ENCODE measurements at places on chromosomes 5 and 9.

DNA sequence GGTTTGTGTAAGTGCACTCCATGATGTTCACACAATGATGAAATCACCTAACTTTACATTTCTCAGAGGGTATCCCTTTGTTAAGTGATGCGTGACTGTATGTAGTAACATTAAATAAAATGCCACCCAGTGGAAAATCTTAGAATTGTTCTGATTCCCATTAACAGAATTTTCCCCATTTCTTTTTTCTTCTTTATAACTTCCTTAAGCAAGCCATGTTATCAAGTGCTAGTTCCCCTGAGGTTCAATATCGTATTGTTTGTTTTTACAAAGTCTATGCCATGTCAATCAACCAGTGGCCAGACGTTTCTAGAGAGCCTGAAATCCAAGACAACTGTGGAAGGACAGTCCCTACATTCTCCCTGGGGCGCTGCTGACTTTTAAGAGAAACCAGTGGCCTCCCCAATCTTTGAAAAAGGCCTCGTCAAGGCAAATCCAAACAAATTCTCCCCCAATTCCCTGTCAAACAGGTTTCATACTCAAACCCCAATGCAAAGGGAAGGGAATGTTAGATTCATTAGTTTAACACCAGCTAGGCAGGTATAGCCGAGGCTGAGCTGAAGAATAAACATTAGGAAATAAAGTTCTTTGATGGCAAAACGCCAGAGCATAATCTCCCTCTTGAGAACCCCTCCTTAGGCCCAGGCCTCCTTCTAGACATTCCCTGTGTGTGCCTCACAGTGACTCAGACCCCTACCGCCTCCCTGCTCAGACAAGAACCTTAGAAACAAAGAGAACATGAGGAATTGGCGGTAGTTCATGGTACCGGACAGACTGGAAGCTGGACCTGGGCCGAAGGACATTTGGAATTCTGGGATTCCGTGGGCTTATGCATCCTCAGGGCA is 198.7 kb downstream of the GNA14 start:
- DNase-seq = no peak

- no peak for DNase-seq
These were observed 14.3 kb downstream of the KDM3B start for GRCh38 chr5:138366632-138367382.

GRCh38 chr5:128099944-128100343 is 16.4 kb downstream of the SLC12A2 start:
- no peak for DNase-seq

DNA sequence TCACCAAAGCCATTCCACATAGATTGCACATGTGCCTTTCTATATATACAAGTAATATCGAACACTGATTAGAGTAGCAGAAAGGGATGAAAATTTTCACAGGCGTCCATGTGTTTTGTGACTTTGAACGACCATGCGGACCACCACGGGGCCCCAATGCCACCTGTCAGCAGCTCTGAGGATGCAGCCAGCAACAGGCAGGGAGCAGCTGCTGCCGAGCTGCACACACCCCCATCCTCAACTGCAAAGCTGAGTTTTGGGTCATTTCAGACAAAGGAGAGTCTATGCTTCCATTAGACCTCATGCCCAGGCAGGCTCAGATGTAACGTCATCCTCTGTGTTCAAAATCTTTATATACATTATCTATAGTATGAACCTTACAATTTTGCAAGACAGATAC is 503.8 kb downstream of the IRX1 start:
- DNase-seq = no peak

DNA sequence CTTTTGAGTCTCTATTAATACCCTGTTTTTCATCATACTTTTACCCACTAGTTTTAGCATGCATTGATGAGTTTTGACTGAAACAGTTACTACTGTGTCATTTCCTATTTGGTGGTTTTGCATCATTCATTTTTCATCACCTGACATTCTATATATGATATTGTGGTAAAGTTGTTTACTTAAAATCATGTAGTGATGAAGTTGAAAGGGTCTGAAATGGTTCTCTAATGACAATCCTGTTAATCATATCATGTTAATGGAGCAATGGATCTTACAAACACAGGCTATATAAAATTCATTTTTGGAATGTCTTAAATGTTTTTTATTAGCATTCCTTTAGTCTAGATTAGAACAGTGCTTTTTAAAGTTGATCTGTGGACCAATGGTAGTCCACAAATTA is 84.1 kb downstream of the ERBIN start:
- no peak for DNase-seq

DNA sequence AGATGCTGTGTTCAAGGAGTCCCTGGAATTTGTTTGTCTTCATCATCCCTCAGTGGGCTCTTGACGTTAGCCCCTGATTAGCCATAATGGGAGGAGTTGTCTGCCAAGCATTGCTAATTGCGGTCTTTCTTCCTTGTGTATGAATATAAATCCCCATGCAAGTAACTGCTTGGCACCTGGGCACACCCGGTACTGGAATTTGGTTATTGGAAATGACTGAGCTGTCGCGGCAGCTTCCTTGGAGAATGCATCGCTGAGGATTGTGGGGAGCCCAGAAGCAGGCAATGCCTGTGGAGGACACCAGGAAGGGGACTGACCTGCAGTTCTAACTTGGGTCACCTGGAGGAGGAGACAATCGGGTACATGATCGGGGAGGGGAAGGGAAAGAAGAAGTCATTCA is 53.3 kb upstream of the CTSL start:
- no peak for DNase-seq

DNA sequence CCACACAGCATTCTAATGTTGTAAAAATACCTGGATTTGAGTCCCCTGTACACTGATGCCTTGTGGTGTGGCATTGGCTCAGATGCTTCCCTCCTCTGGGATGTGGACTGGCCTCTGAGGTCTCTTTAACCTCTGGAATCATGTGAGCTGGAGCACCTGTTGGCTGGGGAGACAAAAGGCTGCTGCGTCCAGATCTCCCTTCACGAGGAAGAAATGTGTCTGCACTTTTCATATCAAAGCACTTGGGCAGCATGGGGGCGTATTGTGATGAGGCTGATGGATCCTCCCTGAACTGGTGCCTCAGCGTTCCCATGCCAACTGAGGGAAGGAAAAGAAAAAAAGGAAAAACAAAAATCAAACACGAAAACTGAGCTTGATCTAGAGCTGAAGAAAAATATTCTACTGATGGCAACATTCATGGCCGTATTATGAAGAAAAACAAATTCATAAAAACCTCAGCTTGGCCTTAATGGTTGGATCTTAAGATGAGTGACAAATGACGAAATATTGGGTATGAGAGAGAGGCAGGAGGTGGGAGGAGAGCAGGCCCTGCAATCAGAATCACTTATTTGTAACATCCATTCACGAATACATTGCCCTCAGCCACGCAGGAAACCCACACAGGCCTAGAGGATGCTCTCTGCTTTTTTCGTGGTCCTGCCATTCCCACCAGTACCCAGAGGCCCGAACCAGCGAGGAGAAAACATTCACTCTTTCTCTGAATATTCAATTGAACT is 26.2 kb downstream of the GRIA1 start:
- DNase-seq = no peak

All from LoVo (cell line).